D341Med (cell line): ENCODE measurements at places on chromosomes 3 and 15.
A peak's percentile ranks its signal among the peaks of the same experiment; 100 is the strongest.

DNA sequence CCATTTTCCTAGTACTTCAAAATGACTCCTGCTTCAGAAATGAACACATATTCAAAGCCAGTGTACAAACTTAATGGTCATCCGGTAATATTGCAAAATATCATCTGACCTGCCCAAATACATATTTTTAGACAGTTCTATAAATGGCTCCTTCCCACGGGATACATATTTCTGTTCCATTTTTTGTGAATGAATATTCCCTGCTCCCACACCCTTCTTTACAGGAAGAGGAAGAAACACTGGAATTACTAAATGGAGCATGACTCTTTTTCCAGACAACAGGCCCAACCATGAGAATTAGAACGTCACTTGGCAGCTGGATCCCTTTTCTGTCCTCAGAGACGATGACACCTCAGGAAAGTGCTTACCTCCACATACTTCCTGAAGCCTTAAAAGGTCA, 38.0 kb upstream of the CBLB start:
- DNase-seq: no peak

DNA sequence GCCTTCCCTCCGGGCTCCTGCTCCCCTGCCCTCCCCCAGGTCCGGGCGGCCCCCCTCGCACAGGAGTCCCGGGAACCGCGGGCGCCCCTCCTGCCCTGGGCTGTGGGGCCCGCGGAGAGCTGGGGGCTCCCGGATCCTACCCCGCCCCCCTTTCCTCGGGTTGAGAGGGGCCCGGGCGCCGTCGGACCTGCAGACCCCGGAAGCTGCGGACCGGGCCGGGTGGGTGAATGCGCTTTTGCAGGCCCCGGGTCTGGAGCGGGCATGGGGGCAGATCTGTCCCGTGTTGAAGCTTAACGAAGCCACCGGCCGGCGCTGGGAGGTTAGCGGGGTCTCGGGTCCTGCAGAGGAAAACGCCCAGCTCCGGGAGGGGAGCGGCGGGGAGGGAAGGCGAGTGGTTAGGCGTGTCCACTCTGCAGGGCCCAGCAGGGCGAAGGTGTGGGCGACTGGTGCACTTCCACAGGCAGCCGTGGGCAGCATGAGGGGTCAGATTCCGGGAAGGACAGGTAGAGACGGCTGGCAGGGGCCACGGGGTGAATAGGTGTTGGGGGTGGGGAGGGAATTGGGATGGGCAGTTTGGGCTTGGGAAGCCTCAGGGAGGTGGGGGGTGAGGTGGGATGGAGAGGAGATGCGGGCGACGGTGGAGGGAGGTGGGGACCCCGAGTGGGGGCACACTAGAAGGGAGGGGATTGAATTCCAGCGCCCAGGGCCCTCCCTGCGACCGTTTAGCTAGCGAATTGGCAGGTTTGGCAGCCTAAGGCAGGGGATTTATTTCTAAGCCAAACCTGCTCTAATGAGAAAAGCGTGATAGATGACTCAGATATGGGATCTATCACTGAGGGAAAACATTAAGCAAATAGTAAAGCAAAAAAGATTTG, 635 bp downstream of the CD276 start:
- peak; percentile 67 for DNase-seq

DNA sequence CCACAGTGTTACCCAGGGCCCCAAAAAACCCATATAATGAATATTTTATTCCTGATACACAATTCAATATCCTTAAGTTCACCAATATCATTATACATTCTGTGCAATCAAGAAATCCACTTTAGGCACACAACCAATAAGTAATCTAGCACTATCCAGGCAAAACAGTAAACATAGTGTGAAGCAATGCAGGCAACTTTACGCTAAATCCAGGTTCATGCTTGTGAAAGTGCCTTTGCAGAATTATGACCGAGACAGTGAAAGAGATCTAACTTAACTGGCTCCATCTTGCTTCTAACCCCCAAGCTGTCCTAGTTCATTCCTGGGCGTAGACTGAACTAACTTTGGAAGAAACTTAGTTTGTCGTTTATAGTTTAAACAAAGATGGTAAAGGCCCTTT, 34.2 kb upstream of the INO80 start:
- DNase-seq: no peak

DNA sequence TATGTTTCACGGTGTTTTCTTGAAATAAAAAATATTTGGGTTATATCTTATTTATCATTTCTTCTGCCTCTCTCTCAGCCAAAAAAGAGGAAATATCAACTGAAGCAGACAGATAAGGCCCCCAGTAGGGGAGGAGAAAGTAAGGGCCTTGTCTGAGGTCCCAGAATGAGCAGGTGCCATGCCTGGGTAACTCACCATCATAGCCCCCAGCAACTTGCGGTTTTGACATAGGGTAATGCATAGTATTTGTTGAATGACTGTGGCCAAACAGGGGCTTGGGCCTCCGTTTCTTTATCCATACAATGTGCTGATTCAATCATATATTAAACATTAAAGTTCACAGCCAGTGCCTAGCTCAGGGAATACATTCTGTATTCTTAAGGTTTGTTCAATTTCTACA, 119.6 kb downstream of the ABI3BP start:
- no peak for DNase-seq
